ENCODE measurements at places on chromosomes 13 and 19.

DNA sequence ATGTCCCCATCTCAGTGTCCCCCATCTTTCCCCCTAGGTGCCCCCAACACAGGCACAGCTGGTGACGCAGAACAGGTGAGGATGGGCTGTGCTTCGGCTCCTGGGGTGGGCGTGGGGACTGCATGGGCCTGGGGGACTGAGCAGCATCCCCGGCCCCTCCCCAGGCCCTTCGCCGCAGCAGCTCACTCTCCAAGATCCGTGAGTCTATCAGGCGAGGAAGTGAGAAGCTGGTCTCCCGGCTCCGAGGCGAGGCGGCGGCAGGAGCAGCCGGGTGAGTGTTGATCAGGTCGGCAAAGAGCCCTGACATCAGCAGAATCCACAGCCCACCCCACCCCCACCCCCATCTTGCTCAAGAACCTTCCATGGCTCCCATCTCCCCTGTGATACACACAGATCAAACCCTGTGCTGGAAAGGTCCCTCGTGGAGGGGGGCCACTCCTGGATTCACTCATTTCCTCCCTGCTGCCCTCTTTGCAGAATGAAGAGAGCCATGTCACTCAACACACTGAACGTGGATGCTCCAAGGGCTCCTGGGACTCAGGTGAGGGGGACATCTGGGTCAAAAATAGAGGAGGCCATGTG lies 10.0 kb downstream of the KLC3 start:
- DNase-seq = no peak

- no peak for DNase-seq
Observed at GRCh38 chr19:30446850-30447552, 74.8 kb downstream of the ZNF536 start.

DNA sequence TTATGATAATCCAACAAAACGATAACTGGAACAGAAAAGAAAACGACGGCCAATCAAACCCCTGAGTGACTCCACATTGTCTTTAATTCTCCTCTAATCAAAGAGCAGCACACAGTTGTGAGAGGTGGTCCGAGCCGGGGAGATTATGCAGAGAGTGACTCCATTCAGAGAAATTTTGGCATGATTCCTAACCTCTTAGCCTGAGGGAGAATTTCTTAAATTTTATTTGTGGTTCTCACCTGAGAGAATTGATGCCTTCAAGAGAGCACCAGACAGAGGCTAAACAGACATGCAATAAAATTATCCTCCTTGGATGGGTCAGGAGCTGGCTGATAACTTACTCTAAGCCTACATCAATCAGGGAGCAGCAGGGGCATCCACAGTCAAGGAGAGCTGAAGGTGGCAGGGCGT lies 310.0 kb upstream of the KLF12 start:
- DNase-seq = no peak

GRCh38 chr13:46586751-46587514 lies 34.0 kb downstream of the LRCH1 start:
- no peak for DNase-seq

GRCh38 chr13:76854894-76855293 lies 31.3 kb downstream of the KCTD12 start:
- no peak for DNase-seq

DNA sequence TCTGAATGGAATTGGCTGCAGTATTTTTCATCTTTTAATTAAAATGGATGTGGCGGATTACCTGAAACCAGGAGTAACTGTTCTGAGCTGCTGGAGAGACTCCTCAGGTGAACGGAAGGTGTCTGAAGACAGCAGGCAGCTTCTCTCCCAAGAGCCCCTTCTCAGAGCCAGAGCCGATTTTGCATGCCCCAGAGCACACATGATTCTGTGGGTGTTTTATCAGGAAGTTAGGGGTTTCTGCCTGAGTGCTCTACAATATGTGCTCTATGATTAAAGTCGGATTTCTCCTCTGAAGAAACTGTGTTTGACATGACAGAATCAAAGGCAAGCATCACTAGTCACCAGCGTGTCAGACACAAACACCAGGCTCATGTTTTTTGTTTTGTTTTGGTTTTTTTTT lies 60.7 kb upstream of the MCF2L start:
- DNase-seq = no peak

DNA sequence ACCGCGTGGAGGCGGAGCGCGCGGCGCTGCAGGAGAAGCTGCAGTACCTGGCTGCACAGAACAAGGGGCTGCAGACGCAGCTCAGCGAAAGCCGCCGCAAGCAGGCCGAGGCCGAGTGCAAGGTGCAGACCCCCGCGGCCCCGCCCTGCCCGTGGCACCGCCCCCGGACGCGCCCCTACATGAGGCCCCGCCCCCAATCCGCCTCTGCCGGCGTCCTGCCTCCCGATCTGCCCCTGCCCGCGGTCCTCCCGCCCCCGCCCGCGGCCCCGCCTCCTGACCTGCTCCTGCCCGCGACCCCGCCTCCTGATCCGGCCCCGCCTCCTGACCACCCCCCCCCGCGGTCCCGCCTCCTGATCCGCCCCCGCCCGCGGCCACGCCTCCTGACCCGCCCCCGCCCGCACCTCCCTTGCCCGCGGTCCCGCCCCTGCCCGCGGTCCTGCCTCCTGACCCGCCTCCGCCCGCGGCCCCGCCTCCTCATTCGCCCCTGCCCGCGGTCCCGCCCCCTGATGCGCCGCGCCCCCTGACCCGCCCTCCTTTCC lies 11.7 kb downstream of the PRR36 start:
- DNase-seq = no peak

DNA sequence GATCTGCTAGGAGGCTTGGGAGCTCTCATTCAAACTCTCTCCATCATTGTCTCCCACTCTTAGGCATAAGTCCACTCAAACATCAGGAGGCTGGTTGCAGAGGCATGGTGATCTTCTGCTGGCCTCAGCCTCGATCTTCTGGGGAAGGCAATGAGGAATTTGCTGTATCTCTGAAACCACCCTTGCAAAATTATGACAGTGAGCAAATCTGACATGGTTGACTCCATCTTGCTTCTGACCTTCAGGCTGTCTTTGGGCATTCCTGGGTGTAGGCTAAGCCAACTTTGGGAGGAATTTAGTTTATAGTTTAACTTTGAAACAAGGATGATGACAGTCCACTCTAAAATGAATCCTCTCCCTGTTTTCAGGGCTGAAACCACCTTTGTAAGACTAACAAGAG lies 84.1 kb upstream of the ABCC4 start:
- no peak for DNase-seq

DNA sequence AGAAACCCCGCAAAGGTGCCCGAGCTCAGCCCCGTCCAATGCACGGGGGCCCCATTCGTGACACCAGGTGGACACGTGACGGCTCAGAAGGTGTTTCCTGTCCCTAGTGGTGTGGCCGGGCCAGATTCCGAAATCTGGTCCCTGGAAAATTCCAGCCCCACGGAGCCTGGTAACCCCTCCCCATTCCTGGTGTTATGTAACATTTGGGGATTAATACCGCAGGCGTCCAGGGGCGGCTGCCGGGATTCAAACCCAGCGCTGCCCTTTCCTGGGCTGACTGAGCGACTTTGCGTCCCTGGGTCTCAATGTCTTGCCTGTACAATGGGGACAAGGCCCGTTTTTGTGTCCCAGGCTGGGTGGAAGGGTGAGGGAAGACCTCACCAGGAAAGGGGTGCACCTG lies 1.0 kb upstream of the PLK5 start:
- DNase-seq = no peak

DNA sequence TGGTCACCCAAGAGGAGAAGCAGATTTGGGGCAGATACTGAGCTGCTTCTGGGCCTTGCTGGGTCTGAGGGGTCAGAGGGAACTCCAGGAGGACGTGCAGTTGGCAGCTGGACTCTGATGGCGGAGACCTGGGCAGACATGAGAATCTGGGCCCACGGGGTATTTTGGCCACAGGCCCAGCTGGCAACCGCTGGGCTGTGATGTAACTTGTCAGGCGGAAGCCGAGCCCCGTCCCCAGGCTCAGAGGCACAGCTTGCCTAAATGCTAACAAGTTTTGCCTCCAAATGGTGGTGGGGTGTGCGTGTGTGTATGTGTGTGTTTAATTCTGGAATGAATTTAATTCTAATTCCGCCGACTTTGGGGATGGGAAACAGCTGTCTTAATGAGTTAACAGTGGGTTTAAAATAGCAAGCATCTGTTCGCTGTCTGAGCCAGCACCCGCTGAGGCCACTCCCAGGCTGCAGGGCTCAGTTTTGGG lies 11.6 kb downstream of the ZNRF4 start:
- no peak for DNase-seq

DNA sequence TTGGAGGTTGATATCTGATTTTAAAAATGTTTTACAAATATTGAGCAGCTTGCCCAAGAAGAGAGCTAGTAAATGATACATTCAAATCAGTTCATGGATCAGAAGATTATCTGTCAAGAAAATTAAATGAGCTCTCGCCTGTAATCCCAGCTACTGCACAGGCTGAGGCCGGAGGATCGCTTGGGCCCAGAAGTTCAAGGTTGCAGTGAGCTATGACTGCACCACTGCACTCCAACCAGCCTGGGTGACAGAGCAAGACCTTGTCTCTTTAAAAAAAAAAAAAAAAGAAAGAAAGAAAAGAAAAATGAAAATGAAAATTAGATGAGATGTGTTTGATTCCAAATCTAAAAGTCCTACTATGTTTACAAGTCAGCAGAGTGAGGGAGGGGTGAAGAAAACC lies 2.4 kb downstream of the SPART start:
- no peak for DNase-seq

- no peak for DNase-seq
Observed at GRCh38 chr19:11486661-11487503, 6.0 kb upstream of the ELAVL3 start.

DNA sequence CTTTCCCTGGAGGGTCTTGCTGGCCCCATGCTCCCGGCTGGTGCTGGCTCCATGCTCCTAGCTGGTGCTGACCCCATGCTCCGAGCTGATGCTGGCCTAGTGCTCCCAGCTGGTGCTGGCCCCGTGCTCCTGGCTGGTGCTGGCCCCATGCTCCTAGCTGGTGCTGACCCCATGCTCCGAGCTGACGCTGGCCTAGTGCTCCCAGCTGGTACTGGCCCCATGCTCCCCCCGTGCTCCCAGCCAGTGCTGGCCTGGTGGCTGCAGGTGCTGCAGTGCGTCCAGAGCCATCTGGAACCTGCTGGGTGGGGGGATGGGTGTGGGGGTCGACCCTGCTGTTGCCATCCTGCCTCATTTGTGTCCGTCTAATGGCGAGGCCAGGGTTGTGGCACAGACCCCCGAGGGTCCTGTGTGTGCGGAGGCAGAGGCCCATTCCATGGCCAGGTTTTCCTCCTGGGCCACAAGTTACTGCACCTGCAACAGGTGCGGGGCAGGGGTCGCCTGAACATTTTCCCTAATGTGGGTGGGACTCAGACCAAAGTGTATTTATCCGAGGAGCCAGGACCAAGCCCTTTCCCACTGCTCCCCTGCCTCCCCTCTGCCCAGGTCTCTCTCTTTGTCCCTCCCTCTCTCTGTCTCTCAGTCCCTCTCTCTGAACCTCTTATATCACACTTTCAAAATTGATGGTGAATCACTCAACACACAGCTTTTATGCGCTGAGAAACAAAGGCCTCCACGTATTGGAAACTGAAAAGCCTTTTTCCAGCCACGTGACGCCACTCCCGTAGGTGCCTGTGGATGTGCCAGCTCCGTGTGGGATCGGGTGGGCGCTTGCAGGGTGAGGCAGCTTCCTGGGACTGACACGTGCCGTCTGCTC lies 45.1 kb downstream of the MCF2L start:
- peak; percentile 70 for DNase-seq

- no peak for DNase-seq
Observed at GRCh38 chr19:39021063-39021462, 11.3 kb downstream of the FBXO27 start.

DNA sequence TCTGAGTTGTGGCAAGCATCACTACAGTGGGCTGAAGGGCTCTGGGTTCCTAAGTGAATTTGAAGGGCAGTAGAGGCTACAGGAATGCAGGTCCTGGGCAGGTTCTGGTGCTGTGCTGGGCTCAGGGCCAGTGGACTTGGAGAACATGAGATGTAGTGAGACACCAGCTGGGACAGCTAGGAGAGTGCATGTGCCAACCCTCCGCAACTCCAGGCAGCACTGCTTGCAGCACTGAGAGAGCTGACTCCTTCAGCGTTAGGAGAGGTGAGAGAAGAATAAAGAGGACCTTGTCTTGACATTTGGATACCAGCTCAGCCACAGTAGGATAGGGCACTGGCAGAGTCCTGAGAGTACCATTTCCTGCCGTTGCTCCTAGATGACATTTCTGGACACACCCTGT lies 739.9 kb upstream of the PRR20A start:
- DNase-seq = no peak

- no peak for DNase-seq
Observed at GRCh38 chr13:113934576-113934975, 39.3 kb downstream of the C13orf46 start.

DNA sequence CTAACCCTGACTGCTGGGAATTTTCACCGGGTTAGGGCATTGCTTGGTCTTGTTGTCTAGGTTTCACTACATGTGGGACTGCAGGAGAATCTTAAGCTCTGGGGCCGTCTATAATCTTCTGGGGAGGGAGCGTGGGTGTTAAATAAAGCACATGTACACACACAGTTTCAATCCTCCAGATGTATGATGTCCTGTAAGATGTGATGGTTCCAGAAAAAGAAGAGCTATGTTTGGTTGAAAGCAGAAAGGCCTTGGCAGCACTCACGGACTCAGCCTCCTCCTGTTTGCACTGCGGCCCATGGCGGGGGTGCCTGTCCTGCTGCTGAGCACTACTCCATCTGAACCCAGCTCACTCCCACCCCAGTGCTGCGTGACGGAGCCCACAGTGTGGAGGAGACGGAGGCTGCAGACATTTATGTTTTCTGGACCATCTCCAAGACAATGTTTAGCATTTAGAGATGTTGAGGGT lies 343.5 kb downstream of the TEX29 start:
- DNase-seq = no peak

GRCh38 chr13:46614582-46614981 lies 61.6 kb downstream of the LRCH1 start:
- no peak for DNase-seq

GRCh38 chr13:113405481-113406300 lies 41.8 kb upstream of the GRTP1 start:
- DNase-seq = no peak

DNA sequence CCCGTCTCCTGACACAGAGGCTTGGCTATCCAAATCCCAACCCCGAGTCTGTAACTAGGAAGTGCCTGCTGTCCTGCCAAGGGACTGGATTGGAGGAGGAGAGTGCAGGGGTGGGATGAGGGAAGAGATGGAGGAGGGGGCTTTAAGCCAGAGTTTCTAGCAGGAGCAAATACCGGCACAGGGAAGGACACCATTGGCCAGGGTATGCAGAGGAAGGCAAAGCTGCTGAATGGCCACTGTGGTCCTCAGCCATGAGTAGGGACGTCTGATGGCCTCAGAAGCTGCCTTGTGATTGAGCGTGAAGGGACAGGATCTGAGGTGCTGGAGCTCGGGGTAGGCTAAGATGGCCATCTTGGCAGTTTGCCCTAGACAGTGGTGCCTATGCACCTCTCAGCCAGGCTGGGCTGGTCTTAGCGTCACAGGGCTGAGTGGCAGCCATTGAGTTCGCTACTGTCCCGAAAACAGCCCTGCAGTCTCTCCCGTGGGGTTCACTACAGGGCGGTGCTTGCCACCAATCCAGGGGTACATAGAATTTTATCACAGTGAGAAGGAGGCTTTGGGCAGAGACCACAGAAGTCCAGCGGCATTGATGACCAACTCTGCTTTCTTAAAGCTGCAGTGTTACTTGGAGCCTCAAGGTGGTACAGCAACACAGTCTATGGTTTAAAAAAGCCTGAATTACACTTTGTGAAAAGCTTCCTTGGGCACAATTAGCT lies 61.8 kb downstream of the AKAP11 start:
- no peak for DNase-seq

All from nucleus accumbens (tissue), 56 donors.